NCI-H526 (cell line): ENCODE measurements at places on chromosomes 1 and 21.
A peak's percentile ranks its signal among the peaks of the same experiment; 100 is the strongest.

GRCh38 chr1:224199679-224200078 lies 16.6 kb downstream of the DEGS1 start:
- no peak for DNase-seq

GRCh38 chr21:35226968-35227744 lies 178.1 kb upstream of the RUNX1 start:
- peak; percentile 75 for DNase-seq

GRCh38 chr1:54310439-54311328 lies 95.5 kb downstream of the SSBP3 start:
- peak; percentile 70 for DNase-seq

- DNase-seq = no peak
Observed at GRCh38 chr1:59442492-59442891, 145.6 kb downstream of the FGGY start.

- no peak for DNase-seq
Observed at GRCh38 chr1:160066829-160067745, 2.9 kb downstream of the KCNJ10 start.

- DNase-seq = no peak
Observed at GRCh38 chr1:159821171-159821867, 5.4 kb upstream of the SLAMF8 start.

DNA sequence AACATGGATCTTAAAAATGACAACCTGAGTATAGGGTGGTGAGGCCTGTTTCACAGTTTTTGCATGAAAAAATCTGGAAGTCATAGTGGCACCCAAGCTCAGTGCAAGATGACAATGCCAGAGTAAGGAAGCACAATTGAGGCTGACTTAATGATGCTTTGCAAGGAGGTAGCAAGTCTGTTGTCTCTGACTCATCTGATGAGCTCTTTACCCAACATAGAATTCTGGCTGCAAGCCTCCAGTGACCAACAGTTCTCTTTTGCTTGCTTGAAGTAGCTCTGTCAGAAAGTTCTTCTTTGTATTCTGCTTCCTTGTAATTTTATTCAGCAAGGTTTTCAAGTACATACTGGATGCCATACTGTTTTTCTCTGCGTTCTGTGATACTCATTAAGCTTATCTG lies 117.1 kb downstream of the FOXD2 start:
- DNase-seq = no peak

DNA sequence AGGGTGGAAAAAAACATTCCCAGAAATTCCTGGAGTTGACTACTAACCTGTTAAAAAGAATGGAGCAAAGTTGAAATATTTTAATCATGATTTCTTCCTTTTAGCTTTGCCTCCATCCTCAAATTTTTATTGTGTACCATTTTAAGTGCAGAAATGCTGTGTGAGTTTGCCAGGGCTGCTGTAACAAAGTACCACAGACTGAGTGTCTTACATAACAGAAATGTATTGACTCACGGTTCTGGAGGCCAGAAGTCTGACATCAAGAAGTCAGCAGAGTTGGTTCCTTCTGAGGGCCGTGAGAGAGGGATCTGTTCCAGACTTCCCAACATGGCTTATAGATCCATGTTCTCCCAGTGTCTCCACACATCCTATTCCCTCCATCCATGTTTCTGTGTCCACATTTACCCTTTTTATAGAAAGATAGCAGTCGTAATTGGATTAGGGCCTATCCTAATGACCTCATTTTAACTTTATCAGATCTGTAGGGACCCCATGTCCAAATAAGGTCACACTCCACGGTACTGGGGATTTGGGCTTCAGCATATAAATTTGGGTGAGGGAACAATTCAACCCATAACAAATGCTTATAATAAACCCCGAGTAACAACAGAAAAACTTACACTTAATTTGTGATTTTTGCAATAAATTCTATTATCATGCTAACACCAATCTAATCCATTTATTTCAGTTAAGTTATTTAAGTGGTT lies 12.7 kb downstream of the SNX7 start:
- no peak for DNase-seq

DNA sequence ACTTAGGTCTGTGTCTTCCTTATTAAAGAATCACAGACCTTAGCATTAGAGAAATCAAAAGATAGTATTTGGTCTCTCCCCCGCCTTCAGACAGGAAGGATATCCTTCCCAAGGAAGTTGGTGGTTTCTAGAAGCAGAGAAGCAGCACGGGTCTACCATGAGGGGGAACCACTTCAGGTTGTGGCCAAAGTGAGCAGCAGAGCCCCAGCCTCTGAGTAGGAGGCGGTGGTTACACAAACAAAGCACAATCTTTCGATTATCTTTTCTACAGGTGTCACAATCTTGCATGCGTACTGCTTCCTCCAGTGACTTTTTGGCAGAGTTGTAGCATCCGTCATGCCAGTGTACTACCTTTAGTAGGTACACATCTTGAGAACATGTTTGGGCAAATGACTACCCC lies 8.8 kb downstream of the PGLYRP4 start:
- no peak for DNase-seq

DNA sequence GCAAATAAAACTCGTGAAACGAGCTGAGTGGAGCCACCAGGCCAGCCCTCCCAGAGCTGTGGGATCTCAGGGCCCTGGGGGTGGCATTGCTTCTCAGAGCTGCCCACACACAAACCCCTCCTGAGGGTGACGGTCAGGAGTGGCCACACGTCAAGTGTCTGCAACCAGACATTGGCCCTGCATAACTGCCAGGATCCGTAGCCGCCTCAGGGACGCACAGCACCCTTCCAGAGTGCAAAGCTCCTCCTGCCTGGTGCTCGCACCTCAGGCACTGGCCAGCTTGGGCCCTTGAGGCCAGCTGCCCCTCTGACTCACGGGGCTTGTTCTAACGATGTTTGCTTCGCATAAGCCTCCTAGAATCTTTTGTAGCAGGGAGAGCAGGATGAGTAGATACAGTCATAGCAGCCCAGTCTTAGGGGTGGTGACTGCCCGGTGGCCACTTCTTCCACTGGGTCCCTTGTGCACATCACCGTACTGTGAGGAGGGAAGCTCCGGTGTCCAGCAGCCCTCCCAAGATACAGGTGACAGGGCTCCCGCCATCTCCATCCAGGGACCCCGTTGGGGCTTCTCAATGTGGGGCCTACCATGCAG lies 5.0 kb downstream of the WNT3A start:
- no peak for DNase-seq

DNA sequence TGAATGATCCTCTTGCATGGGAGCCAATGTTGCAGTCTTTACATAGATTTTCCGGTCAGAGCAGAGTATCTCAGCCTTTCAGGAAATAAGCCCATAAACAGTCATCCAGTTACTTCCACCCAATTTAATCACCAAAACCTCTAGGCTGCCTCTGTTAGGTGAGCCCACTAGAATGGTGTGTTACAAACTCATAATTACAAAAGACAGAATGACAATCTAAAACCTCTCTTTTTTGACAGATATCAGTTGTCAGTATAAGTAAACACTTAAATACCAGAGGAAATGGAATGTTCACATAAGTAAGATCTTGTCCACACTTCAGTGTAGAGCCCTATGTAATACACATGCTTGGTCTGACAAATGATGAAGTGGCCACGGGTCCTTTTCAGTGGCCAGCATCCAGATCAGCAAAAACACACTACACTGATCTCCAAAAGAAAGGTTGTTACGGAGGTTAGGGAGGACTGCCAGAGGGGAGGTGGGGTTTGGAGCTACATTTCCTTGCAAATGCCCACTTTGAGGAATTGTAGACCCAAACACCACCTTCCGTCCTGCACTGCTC lies 71.3 kb upstream of the FBXO28 start:
- no peak for DNase-seq

GRCh38 chr1:154391086-154391770 lies 13.9 kb upstream of the IL6R start:
- DNase-seq = no peak

DNA sequence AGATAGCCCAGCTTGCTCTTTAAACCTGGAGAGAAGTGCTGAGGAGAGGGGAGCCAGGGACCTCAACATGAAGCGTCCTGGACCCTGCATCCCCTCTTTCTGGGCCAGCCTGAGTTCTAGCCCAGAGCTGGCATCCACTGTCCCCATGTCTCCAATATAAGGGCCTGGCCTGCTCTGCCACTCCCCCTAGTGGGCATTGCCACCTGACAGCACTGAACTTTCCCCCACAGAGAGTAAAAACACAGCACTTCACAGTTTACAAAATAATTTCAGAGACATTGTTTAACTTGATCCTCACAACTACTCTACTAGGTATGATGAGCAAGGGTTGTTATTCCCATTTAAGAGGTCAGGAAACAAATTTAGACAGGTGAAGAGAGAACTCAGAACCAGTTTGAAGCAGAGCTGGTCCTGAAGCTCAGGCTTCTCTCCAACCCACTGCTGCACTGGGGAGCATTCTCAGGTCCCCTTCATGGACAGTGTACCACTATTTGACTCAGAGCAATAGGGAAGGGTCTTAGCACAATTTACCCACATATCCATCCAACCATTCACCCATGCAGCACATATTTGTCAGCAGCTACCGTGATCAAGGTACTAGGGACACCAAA lies 151.2 kb downstream of the DMRTA2 start:
- peak; percentile 78 for DNase-seq

GRCh38 chr1:182957902-182958395 lies 5.0 kb upstream of the SHCBP1L start:
- DNase-seq = no peak

DNA sequence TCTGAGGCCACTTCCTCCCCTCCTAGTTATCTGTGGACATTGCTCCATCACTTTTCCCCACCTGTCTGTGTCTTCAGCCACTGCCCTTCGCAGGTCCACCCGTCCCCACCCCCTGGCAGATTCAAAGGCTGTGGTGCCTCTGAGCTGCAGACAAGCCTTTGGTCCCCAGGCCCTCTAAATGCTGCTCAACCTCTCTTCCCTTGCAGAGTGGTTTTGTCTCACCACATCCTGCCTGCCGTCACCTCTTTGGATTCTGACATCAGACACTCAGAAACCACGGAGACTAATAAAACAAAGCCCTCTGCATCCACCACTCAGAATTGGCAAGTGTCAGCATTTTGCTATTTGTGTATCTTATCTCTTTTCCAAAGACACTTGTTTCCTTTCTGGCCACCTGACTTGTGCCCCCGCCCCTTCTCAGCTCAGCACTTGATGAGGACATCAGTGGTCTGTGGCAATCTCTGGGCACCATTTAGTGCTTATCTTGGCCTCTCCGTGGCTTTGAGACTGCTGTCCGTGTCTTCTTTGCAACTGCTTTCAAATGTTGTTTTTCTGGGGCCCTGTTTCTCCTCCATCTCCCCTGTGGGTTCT lies 7.7 kb downstream of the CNIH3 start:
- no peak for DNase-seq

- no peak for DNase-seq
Observed at GRCh38 chr1:92817986-92818764, 13.7 kb upstream of the RPL5 start.

- no peak for DNase-seq
Observed at GRCh38 chr1:5644281-5645134, 347.7 kb downstream of the NPHP4 start.

DNA sequence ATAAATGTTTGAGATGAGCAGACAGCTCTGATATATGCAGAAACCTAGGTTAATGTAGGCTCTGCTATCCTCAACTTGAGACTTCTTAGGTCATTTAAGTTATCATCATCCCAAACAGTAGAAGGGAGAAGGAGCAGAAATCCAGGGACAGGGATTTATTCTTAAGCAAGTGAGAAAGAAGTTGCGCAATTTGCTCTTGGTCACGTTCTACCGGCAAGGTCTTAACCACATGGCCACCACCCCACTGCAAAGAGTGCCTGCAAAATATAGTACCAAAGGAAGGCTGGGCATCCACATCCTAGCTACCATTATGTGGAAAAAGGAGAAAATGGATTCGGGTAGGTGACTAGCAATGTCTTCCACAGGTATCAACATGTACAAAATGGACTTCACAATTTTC lies 25.2 kb downstream of the CRNN start:
- no peak for DNase-seq

DNA sequence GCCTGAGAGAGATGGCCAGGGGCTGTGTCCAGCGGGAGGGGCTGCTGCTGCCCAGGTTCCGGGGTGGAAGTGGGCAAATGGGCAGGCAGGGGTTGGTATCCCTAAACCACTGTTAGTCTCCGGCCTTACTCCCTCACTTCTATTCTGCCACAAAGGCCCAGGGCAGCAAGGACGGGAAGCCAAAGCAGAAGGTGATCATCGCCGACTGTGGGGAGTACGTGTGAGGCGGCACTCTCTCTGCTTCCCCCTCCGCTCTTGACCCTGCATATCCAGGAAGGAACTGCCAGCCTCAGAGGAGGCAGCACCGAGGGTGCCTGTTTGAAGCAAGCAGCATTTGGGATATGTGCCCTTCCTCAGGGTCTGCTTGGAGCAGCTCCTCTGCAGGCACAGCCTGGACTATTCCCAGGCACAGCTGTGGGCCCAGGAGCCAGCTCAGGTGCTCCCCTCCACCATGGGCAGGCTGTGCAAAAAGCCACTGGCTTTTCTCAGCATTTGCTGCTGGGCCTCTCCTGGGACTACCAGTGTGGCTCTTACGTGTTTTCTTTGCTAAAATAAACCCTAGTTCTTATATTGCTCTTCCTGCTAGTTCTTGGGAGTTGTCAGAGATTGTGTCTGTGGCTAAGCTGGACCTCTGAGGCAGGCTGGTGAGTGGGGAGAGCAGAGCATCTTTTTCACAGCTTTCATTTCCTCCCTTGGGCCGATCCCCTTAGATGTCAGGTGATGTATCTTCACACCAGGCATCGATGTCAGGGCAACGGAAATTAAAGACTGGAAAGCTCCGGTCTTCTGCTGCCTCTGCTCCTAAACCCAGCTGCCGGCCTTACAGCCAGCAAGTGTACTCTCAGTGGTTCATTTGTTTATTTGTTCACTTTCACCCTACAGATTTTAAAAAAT lies 14.7 kb downstream of the PPIE start:
- no peak for DNase-seq

DNA sequence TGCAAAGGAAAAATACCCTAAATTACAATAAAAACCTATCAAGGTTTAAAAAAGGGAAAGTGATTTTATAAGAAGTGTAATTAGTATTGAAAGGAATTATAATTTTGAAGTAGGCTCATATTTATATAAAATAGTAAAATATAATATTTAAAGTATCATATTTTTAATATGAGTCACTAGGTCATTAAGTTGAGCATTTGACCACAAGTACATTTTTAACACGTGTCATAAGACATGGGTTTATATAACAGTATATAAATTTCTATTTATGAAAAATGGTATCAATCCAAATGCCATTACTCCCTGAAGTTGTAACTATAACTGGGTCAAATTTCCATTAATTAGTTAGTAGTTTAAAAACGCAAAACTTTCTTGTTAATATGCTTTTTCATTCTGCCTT lies 365.9 kb downstream of the COL11A1 start:
- no peak for DNase-seq

GRCh38 chr1:216209125-216209524 lies 214.1 kb downstream of the USH2A start:
- DNase-seq = no peak

GRCh38 chr1:14926229-14926628 lies 227.3 kb upstream of the TMEM51 start:
- no peak for DNase-seq

DNA sequence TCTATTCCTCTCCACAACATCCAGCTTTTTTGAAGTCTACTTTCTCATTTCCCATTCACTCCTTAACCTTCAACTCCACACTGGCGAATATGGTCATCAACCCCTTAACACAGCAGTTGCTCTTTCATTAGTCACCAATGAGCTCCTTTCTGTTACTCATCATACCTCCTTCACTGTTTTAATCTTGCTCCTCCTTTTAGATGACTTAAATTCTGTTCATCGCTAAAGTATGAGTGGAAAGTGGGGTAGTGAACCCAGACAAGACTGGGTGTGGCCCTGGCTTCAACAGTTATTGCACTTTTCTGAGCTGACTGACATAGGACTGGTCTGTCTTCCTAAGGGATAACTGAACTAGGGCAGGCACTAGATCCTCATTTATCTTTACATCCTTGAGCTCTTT lies 51.3 kb downstream of the AKT3 start:
- DNase-seq = no peak
